ENCODE measurements at places on chromosomes 5 and 9.

DNA sequence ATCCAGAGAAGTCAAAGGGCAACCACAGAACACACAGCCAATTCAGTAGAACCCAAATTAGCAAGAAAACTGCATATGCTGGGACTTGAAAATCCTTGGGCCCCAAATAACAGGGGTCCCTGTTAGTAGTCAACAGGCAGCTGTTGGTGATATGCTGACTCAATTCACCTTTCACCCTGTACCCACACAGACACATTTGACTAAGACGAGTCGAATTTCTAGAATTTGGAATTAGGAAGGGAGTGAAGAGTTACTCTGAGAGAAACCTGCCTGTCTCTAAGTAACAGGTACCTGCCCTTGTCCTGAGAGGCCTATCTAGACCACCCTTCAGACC lies 821 bp upstream of the VCP start:
- no peak for DNase-seq

DNA sequence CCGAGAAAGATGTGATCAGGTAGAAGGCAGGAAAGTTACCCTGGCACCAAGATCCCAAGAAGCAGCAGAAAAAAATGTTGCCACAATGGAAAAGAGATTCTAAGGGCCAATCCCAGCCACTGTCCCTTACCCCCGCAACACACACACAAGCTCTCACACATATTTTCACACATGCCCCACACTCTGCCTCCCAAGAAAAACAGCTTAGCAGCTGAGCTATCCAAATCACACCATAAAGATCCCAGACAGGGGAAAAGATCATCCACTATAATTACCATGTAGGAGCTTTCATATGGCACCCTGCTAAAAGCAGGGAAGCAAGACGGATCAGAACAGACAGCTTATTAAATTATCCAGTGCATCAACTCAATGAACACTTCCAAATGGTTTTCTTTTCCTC lies 143.4 kb downstream of the FAM114A2 start:
- DNase-seq: no peak

GRCh38 chr9:97806721-97807120 lies 46.3 kb upstream of the FOXE1 start:
- DNase-seq: no peak

- no peak for DNase-seq
Observed at GRCh38 chr9:76717613-76718012, 46.6 kb upstream of the PCA3 start.

- DNase-seq: peak; percentile 29
Observed at GRCh38 chr5:56481428-56482357, 248.6 kb upstream of the ANKRD55 start.

DNA sequence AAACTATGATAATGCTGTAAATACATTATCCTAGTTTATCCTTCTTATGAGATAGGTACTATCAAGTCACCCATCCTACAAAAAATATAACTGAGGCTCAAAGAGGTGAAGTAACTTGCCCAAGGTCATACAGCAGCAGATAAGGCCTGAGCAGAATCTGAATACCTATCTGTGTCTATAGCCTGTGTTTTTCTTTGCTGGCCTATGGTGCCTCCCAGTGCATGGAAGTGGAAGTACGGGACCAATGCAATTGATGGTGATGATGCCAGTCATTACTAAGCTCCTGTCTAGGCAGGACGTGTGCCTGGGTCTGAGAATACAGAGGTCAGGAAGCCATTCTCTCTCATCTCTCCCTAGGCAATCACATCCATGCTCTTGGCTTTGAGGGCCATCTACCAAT lies 67.8 kb downstream of the FAT2 start:
- peak; percentile 52 for DNase-seq

DNA sequence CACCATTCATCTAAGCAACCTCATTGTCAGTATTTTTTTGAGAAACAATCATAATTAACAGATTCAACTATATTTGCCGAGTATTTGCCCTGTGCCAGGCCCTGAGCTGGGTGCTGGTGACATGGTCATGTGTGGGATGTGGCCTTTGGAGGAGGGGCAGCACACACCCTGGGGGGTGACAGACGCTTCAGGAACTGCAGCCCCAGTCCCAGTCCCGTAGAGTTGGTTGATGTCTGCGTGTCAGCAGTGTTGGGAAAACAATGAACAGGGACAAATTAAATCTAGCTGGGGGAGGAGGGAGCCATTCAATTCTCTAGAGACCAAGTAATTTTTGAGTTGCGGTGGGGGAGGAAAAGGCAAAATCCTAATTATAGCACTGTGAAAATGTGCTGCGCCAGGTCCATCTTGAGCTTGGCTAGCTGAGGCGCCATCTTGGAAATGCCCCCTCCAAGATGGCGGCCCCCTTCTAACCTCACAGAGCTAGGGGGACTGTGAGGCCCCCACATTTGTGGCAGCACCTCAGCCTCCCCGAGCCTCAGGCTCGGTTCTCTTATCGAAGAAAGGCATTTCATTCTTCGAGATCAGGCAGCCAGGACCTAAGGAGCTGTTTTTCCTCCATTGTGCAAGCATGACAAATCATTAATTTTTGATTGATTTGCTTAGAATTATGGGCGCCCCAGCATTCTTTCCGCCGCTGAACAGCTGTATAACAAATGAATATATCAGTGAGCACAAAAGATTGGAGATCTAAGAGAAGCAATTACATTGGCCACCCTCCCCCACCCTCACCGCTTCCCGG lies 87.8 kb downstream of the ZNF618 start:
- DNase-seq: no peak

DNA sequence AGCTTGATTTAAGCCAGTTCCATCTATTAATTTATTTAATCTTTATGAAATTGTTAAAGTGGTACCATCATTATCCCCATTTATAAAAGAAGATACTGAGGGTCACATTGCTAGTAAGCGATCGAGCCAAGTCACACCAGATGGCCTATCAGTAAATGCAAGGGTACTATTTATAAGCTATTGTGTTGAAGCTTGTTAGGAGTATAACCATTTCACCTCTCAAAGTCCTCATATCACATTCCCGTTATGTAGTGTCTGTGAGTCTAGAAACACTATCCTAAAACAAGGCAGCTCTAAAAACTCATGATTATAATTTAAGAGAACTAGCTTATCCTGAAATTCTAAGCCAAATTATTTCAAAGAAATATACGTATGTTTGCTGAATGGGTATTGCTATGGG lies 1161.8 kb downstream of the EFNA5 start:
- DNase-seq: no peak

- no peak for DNase-seq
Observed at GRCh38 chr5:44821164-44821563, 12.4 kb downstream of the MRPS30 start.

- no peak for DNase-seq
Observed at GRCh38 chr9:15782106-15782505, 229.3 kb downstream of the CCDC171 start.

DNA sequence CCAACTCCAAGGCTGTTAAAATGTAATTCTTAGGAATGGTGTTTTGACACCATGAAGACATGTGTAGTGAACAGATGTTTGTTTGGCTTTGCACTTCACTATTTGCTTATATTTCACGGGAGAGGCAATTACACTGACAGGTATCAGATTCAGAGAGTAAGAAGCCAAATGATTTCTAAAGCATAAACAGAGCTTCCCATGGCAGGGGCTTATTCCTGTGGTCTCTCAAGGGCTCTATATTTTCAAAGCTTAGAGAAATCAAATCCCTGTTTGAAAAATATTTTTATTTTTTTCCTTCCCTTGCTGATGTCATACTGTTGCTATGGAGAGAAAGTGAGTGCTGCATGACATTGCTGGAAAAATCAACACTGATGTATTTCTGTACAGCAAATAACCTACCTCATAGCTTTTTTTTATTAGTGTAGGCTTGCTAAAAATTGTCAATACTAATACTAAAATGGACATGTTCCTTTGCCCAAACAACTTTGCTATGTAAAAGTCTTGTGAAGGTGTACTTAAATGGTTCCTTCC lies 161.4 kb downstream of the GIN1 start:
- DNase-seq: no peak

Data from GM18507 (cell line).